ENCODE measurements at places on chromosomes 2 and 18.

- peak; percentile 3 for DNase-seq
Observed at GRCh38 chr2:14903709-14904374, 271.3 kb downstream of the LRATD1 start.

DNA sequence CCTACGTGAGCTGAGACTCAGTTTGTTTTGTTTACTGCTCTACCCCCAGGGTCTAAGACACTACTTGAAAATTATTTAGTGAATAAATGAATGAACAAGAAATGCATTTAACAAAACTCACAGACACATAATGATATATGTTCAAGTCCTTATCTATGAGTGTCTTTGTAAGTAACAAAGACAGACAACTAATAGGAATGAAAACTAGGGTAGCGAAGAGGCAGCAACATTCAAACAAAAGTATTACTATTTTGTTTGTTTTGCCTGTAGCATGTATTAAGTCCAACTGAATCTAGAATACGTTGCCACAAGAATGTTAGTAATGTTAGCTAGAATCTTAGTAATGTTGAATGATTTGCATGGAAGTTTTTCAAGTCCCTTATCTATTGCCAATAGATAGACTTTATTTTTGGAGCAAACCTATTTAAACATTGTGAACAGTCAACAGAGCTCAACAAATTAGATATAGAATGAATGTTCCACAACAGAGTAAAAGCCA, 144.8 kb upstream of the VWC2L start:
- no peak for DNase-seq

DNA sequence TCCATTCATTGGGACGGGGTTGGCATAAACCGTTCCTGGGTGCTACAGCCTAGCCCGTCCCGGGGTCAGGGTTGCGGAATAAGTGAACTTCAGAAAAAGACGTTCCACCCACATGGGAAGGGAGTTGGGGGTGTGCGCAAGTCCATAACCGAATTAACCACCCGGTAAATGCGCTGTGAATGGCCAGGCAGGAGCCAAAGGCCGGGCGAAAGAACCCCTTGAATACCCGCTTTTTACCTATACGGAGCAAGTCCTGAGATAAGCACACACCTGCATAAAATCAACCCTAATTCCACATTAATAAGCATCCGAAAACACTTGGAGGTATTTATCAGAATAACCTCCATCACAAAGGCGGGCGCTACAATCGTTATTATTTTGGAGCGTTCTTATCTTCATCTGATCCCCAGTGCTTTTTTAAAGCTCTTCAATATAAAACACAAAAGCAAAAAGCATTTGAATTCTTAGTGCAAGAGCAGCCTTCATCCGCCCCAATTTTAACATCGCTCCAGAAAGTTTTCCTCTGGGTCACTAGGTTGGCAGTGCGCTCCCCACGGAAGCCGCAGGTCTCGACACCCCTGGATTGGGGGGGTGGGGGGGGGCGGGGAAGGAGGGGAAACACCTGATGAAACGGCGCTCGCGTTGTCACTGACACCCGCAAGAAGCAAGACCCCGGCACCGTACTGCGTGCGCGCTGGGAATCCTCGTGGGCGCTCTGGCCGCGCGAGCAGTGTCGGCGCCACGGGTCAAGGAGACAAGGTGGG, 1.2 kb downstream of the SATB2 start:
- no peak for DNase-seq

GRCh38 chr2:118055512-118056164, 32.6 kb upstream of the INSIG2 start:
- DNase-seq, result no peak

- DNase-seq, result no peak
Observed at GRCh38 chr18:3037423-3037915, 24.5 kb upstream of the LPIN2 start.

- no peak for DNase-seq
Observed at GRCh38 chr2:32424739-32425138, 67.9 kb downstream of the BIRC6 start.

DNA sequence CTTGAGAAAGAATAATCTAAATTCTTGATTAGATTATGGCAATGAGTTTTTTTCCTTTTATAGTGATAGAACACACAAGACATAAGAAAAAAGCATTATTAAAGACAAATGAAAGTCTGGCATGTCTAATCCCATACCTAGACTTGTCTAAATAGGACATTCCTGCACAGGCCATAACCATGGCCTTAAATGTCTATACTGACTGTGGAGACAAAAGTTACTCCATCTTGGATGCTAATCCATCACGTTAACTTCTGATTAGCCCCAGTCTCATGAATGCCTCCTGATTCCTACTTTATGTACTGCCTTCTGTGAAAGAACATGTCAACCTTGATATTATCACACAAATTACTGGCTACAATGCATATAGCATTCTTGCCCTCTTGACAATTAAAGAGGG, 23.6 kb downstream of the ORC2 start:
- no peak for DNase-seq

GRCh38 chr2:9256570-9257043, 50.0 kb downstream of the ASAP2 start:
- no peak for DNase-seq

- no peak for DNase-seq
Observed at GRCh38 chr2:9818097-9818496, 25.2 kb upstream of the TAF1B start.

GRCh38 chr18:48123941-48124340, 193.5 kb upstream of the SMAD2 start:
- no peak for DNase-seq

- DNase-seq, result no peak
Observed at GRCh38 chr2:126253669-126254068, 402.3 kb upstream of the GYPC start.

DNA sequence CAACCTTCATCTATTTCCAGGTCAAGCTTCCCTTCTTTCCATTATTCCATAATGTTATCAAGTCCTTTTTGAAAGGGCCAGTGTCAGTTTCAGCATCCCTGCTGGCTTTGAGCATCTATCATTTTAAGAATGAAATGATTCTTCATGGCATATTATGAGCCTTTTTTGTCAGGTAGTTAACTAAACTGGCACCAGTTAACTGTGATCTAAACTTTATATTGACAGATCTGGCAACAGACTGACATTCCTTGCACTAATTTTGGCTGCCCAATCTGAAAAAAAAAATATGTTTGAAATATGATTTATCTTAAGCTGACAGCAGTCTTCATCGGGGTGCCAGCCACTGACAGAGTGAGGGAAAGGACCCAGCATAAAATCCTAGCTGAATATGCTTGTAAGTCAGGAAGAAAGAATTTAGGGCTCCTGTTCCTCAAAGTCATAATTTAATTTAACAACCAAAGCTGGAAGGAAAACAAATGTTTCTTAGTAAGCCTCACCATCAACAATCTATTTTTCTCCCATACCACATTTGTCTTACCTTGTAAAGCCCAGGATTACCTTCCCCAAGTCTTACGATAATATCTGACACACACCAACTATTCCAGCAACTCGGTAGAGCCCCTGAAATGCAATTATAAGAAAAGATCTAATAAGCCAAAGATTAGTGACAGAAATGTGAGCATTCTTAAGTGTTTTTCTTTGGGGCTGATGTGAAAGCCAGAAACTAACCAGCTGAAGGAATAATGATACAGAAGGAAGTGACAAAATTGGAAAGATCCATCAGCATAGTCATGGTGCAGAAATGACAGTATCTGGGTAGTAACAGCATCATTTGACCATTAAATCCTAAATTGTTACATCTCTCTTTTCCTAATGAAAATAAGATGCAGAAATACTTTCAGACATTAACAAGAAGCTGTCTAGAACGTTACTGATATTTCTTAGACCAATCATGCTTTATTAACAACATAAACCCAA, 228.1 kb downstream of the RBM43 start:
- DNase-seq, result no peak

GRCh38 chr2:198186257-198186656, 381.9 kb downstream of the PLCL1 start:
- no peak for DNase-seq

DNA sequence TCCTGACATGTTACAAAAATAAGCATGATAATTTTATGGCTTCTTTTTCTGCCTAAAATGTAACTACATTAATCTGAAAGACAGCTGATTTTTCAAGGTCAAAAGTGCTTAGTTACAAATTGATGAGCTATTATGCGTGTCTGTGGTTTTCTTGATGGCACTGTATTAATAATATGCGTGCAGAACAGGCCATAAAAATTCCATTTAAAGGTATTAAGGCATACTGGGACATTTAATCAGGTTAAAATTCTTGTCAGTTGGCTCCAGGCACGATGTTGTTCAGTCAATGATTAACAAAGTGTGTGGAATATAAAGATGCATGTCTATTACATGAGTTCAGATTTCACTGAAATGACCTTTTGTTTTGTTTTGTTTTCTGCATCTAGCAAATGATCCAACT, 420.1 kb upstream of the ZNF804A start:
- DNase-seq, result no peak

DNA sequence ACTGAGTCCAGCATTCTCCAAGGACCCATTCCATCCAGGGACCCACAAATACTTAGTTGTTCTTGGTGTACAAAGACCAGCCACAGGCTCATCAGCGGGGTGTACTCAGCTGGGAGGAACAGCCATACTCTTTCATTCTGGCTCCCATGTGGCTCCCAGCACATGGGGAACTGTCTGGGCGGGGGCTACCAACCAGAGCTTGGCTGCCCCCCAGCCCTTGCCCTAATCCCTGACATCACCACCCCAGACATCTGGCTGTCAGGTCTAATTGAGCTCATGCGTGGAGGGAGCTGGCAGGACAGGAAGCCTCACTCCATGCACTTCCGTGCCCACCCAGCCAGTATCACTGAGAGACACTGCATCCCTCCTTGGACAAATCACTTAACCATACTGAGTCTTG, 283.6 kb downstream of the DYSF start:
- DNase-seq, result no peak

DNA sequence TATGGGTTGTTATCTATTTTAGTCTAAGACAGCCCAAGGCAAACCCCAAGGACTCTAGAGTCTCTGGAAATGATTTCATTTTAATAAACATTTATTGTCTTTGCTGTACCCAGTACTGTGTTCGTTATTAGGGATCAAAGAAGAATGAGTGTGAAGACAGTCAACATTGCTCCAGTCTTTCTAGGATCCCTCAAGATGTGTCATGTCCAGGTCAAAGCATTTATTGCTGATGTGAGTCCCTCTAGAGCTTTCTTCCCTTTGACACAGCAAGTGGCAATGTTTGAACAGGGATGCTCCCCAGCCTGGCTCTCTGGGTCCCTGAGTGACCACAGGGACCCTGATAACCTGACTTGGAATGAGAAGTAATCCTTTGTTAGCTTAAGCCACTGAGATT, 123.1 kb upstream of the STK17B start:
- no peak for DNase-seq

- DNase-seq, result no peak
Observed at GRCh38 chr2:120473522-120474271, 127.8 kb downstream of the INHBB start.

- no peak for DNase-seq
Observed at GRCh38 chr2:225399504-225399903, at the start of gene NYAP2. NYAP2 (plus strand) TSS chr2:225399710; CDS start chr2:225408881, 9,171 bp downstream.

GRCh38 chr18:50836521-50836957, 16.7 kb upstream of the MRO start:
- no peak for DNase-seq

DNA sequence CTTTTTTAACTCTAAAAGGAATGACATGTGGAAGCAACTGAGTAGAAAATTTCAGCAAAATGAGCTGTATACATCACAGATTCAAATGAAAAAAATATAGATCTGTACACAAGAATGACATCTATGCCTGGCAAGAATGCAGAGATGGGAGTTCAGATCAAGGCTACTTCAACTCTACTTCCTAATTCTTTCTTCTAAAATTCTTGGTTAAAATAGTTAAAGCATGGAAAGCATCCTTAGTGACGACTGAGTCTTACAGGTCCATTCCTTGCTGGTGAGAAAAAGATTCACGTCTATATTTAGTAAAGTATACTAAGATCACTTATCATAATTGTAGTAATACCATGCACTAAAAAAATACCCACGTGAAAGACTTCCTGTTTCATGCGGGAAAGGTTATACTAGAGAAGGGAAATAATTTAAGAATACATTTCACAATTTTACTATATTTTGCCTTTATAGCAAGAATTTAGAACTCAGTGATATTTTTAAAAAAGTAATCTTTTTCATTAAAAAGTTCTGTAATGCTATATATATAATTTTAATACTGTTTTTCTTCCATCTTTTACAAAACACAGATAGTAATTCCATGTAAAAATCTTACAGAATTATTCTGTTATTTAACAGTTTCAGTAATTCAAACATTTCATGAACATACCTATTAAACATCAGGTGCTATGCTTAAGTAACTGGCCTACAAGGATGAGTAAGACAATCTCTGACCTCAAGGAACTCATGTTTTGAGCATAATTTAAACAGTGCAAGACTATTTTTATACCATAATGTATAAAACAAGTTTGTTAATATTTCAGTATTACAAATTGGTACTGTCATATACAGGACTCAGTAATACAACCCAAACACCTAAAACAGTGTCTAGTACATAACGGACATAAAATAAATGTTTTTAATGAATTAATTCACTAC, 159.6 kb downstream of the BAZ2B start:
- no peak for DNase-seq

GRCh38 chr2:26130763-26131162, 42.1 kb upstream of the GAREM2 start:
- no peak for DNase-seq

DNA sequence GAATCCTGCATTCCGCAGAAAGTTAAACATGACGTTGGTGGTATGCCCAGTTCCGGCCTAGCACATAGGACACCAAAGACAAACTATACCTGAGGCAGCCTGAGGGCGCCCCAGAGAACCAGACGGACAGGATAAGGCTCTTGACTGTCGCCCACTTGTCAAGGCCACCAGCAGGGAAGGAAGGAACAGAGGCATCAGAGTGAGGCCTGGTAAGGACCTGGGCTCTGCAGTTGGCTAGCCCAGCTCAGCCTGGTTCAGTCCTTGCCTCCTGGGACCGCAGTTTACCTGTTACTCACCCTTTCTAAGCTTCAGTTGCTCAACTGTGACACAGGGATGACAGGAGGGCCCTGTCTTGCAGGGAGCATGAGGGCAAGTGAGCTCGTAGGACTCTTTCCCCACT, 82.1 kb downstream of the ACTR2 start:
- no peak for DNase-seq

- no peak for DNase-seq
Observed at GRCh38 chr2:143357966-143358365, 228.7 kb downstream of the ARHGAP15 start.

- no peak for DNase-seq
Observed at GRCh38 chr18:77754475-77755044, 504.9 kb downstream of the GALR1 start.

DNA sequence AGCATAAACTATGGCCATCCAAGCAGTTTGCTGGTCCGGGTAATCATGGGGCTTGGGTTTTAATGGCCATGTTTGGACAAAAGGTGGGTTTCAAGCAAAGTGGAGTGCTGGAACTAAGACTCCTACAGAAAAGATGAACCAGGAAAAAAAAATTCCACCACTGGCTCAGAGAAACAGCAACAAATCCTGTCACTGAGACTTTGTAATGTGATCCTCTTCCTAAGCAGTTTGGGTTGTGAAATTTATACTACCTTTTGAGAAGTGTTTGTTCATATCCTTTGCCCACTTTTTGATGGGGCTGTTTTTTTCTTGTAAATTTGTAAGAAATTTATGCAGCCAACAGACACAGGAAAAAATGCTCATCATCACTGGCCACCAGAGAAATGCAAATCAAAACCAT, 40.2 kb downstream of the MRPL33 start:
- DNase-seq, result no peak
